ENCODE measurements at places on chromosomes 1 and 21.

DNA sequence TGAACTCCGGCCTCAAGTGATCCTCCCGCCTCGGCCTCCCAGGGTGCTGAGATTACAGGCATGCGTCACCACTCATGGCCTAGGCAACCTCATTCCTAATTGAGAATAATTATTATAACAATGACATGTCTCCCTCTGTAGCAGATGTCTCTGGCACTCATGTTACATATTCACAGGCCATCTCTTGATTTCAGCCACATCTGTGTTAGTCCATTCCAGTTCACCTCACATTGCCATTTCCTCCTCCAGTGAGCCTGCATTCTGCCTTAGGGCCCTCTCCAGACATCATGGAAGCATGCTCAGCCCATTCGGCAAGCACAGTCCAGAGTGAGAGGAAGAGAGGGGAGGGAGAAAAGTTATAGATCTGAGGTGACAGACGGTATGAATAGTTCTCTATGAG, 32.5 kb downstream of the CDKN2C start:
- DNase-seq: no peak

DNA sequence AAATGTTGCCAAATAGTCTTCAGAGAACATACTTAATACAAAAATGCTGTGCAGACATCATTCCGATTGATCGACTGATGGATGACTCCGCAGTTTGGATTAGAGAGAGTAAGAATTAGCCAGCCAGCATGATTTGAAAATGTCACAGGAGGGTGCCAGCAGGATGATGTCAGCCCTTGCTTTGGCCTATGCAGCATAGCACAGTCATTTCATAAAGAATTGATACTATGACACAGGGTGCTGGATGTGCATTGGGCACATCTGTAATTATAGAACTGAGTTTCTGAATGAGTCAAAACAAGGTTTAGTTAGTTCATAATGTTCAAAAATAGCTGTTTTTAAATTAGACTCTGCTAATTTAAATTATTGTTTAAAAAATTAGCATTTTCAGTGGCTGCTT, 21.6 kb upstream of the TRAF5 start:
- DNase-seq: no peak

- no peak for DNase-seq
Observed at GRCh38 chr1:53359934-53360276, 32.0 kb upstream of the LRP8 start.

GRCh38 chr1:204894031-204894430, 23.4 kb downstream of the NFASC start:
- DNase-seq: no peak

DNA sequence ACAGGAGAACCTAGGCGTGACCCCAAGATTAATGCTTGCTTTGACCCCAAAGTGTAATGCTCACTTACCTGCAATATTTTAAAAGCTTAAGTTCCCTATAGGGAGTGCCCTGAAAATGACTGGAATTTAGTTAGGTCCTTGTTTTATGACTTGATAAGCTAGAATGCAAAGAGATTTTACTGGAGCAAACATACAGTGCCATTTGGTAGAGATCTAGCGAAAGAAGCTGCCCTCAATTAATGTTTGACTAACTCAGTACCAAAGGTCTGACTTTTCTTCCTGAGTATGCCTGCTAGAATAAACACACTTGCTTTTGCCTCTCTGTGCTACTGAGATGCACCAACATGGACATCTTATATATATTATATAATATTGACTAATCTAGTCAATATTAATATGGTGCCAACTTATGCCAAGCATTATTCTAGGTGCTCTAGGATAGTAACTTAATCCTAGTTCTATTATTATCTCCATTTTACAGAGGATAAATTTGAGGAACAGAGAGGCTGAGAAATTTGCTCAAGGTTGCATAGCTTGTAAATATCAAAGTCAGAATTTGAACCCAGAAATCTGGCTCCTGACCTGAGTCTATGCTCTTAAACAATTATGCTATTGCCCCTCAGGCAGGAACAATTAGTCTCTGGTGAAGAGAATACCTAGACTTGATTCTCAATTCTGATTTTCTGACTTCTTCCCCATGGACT, 18.2 kb downstream of the S100A10 start:
- DNase-seq: no peak

GRCh38 chr1:158290321-158290844, 660 bp downstream of the CD1C start:
- DNase-seq: no peak

- no peak for DNase-seq
Observed at GRCh38 chr1:81314513-81315233, 486.1 kb upstream of the ADGRL2 start.

GRCh38 chr21:34182436-34182835, 109.1 kb downstream of the MRPS6 start:
- no peak for DNase-seq

GRCh38 chr21:35857095-35857494, 203.2 kb downstream of the SETD4 start:
- DNase-seq: no peak

- DNase-seq: no peak
Observed at GRCh38 chr1:88327391-88328267, 356.4 kb upstream of the PKN2 start.

DNA sequence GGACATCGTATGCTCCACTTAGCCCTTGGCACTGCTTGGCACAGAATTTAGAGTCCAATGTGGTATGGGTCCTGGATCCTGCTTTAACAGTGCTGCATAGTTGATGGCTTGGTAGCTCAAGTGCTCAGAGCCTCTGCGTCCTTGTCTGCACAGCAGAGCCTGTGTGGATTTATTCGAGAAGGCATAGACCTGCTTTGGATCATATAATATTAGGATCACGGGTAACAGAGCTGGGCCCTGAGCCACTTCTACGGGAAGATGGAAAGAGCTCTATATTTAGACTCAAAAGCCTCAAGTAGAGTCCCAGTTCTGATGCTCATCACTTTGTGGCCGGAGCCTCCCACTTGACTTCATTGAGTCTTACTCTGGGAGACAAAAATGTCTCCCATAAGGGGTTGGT, 164.4 kb upstream of the EDN2 start:
- no peak for DNase-seq

DNA sequence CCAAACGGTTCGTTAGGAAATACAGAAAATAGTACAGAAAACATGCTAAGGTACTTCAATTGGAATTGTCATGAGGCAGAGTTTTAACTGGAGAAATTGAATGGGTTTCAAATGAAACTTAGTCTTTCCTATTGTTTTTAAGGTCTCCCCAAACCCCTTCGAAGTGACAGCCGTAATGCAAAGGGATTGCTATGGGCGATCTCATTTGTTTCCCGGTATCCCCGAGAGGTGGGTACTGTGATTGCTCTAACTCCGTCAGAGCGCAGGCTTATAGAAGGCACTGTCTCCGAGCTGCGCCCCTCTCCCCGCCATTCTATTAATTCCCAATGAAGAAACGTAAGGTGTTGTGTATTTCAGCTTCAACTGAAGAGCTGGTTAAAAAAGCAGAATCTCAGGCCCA, 22.0 kb upstream of the RNF187 start:
- DNase-seq: no peak

GRCh38 chr1:242430956-242431355, 93.5 kb downstream of the PLD5 start:
- DNase-seq: no peak

DNA sequence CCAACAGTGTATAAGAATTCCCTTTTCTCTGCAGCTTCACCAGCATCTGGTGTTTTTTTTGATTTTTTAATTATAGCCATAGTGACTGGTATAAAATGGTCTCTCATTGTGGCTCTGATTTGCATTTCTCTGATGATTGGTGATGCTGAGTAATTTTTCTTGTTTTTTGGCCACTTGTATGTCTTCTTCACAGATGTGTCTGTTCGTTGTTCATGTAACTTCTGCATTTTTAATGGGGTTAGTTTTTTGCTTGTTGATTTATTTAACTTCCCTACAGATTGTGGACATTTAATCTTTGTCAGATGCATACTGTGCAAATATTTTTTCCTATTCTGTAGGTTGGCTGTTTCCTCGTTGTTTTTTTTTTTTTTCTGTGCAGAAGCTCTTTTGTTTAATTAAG, 20.5 kb upstream of the OR2L5 start:
- no peak for DNase-seq

GRCh38 chr1:167625040-167625823, 4.8 kb upstream of the RCSD1 start:
- DNase-seq: no peak

DNA sequence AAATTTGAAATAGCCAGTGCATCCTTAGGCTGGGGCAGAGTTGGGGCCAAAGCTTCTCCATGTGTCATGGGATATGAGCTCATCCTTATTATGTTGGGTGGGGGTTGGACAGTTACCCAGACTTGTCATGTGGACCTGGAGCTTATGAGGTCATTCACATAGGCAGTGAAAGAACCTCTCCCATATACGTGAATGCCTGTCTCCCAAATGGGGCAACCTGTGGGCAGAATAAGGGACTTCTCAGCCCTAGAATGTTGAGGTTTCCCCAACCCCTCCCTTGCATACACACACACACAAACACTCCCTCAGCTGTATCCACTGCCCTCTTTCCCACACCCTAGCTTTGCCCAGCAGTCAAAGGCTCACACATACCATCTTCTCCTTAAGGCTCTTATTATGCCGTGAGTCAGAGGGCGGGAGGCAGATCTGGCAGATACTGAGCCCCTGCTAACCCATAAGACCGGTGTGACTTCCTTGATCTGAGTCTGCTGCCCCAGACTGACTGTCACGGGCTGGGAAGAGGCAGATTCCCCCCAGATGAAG, 2.3 kb upstream of the IVL start:
- DNase-seq: no peak

- peak; percentile 10 for DNase-seq
Observed at GRCh38 chr1:89523572-89524368, 859 bp upstream of the LRRC8B start.
